ENCODE measurements at places on chromosomes 11 and 22.

- peak; percentile 71 for DNase-seq
These were observed 7.0 kb downstream of the FXYD2 start for GRCh38 chr11:117817368-117818040.

- peak; percentile 92 for DNase-seq
These were observed 60.9 kb downstream of the PDHX start for GRCh38 chr11:34977089-34977912.

DNA sequence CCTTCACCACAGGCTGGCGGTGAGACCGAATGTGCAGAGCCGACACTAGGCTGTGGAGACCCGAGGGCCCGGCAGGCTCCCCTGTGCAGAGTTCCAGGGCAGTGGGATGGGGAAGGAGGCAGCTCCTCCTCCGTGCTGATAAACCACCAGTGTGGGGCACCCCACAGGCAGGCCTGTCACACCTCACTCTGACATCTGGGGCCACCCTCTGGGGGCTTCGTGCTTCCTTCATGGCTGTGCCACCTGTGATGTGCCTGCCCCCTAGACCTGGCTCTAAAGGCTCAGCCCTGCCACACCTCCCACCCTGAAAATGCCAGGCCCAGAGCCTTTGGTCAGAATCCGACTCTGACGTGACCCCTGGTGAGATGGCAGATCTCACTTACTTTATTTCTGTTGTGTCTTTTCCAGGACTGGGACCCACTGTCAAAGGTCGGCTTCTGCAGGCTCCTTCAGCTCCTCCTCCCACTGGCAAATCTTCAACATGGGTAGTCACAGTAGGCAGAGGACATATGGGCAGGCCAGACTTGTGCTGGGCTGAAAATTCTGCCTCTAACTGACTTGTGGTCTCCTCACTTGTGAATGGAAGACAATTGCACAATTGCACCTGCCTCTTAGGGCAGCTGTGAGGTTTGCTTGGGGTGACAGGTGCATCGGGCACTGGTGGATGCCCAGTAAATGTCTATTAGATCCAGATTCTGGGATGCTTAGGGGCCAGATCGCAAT lies 46.2 kb upstream of the TSKU start:
- DNase-seq, result no peak

- DNase-seq, result peak; percentile 70
These were observed 39.6 kb downstream of the BCR start for GRCh38 chr22:23219822-23220484.

GRCh38 chr11:76776472-76776871 lies 6.7 kb upstream of the TSKU start:
- no peak for DNase-seq

- DNase-seq, result no peak
These were observed 53.4 kb downstream of the RTL6 start for GRCh38 chr22:44444341-44445306.

DNA sequence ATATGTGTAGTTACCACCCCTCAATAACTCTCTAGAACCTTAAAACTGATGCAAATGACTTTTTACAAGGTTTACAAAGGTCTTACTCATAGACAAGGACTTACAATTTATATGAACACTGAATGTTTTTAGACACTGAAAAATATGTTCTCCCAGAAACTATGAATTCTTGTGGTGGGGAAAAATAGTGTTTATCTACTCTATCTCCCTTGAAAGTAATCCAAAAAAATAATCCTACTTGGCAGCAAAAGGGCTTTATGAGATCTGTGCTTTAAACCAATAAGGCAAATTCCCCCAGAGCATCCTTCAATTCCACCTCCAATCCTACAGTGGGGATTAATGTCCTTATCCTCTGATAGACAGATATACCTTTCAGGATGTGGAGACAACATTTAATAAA lies 1984.1 kb upstream of the RAG2 start:
- peak; percentile 45 for DNase-seq

GRCh38 chr11:109704432-109704831 lies 282.4 kb downstream of the C11orf87 start:
- no peak for DNase-seq

DNA sequence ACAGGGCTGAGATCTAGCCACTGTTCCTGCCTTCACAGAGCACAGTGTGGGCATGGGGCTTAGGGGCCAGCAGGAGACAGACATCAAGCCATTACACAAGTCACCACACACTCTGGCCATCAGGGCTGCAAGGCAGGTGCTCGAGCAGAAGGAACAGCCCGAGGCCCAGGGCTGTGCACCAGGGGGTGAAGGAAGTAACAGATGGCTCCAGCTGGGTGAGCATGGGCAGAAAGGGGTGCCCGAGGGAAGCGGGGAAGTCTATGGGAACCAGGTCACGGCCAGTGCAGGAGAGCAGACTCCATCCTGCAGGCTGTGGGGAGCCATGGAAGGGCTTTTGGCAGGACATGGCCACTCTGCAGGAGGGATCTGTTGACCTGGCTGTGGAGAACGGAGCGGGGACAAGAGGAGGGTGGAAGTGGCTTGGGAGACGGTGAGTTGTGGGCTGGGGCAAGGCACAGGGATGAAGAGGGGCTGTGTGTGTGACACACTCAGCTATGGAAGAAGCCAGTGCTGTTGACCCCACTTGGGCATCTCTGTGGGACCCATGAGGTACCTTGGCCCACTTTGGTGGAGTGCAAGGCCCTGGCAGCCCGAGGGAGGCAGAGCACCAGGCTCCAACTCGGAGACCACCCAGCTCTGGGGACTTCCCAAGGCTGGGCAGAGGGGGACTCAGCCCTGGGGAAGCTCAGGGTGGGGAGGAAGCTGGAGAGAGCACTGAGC lies 3.6 kb downstream of the C11orf68 start:
- DNase-seq, result no peak

DNA sequence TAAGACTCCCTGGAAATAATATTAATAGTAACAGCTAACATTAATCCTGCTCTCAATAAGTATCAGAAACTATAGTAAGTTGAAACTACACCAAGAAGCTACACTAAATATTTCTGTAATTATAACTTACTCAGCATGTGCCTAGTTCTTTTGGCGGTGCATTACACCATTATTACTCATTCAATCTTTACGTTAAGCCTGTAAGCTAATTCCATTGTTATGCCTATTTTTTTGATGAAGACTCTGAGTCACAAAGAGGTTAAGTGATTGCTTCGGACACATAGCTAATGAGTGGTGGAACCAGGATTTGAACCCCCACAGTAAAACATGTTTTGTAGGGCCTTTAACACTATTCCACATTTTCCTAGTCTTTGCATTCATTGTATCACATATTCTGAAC lies 111.6 kb downstream of the RASSF10 start:
- peak; percentile 93 for DNase-seq

GRCh38 chr11:74312326-74312725 lies 886 bp upstream of the P4HA3 start:
- DNase-seq, result no peak

- no peak for DNase-seq
These were observed 67.5 kb downstream of the PACSIN2 start for GRCh38 chr22:42947211-42947990.

DNA sequence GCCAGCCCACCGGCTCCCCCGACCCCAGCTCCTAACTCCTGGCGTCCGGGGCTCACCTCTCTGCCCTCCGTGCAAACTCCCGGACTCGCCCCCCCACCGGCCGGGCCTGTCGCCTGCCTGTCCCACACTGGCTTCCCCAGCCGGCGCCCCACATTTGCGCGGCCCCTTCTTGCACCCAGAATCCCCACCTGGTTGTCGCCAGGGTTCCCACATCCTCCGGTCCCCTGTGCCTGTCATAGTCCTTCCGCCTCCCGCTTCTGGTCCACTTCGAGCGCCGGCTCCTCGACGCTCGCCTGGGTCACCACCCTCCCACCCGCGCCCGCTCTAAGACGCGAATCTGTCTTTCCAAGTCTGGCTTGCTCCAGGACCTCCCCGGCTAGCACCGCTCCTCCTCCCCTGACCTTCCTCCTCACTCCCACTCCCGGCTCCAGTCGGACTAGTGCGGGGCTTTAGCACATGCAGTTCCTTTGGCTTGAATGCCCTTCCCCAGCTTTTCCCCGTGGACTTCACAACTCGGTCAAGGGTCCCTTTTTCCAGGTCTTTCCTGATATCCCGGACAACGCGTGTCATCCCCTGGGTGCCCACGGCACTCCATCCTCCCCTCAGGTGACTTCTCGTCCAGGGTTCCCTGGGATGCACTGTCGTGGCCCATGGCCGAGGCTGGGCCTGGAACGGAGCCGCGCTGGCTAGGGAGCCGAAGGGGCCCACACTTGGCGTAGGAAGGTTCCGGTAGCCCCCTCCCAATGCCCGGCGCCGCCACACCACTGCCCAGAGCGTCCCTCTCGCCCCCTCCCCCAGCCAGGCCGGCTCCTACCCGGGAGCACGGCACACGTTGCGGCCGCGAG lies 635 bp downstream of the SCARF2 start:
- peak; percentile 28 for DNase-seq

DNA sequence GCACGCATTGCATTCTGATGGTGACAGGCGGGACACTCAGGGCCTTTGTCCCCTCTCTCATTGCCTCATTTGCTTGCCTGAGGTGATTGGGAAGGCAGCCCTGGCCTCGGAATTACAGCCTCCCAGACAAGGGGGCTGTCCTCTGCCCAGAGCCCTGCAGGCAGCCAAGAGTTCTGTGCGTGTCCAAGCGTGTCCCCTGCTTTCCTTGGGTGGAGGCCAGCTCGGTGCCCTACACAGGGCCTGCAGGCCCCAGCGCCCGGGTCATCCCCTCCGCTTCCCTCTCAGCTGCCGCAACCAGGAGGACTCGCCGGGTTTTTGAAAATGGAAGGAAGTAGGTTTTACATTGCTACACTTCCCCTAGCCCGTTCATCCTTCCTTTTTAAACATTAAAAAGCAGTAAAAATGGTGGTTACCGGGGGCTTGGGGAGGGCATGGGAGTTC lies 1.9 kb downstream of the GRAMD4 start:
- DNase-seq, result no peak

DNA sequence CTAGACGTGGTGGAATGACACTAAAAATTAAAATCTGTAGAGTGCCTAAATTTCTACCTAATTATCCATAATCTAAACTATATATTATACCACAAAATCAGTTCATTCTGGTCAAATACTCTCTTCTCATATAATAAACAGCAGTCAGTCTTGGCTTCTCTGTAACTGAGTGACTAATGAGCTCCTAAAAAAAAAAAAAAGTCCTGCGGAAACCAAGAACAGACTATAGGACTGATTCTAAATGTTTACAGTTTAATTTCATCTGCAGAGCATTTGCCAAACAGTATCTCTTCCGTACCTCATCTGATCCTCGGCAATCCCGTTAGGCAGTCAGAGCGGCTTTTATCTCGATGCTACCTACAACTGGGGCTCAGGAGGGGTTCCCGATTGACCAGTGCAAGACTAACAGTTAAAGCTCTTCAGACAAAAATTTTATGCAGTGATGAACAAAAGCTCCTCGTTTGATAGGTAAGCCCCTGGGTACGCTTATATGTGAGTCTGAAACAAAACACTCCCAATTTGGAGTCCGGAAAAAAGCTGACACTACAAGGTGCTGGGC lies 686 bp downstream of the KIF18A start:
- DNase-seq, result peak; percentile 36

- DNase-seq, result peak; percentile 30
These were observed 2.6 kb upstream of the NPTXR start for GRCh38 chr22:38846412-38846811.

GRCh38 chr22:31247726-31248125 lies 35.6 kb downstream of the LIMK2 start:
- no peak for DNase-seq

DNA sequence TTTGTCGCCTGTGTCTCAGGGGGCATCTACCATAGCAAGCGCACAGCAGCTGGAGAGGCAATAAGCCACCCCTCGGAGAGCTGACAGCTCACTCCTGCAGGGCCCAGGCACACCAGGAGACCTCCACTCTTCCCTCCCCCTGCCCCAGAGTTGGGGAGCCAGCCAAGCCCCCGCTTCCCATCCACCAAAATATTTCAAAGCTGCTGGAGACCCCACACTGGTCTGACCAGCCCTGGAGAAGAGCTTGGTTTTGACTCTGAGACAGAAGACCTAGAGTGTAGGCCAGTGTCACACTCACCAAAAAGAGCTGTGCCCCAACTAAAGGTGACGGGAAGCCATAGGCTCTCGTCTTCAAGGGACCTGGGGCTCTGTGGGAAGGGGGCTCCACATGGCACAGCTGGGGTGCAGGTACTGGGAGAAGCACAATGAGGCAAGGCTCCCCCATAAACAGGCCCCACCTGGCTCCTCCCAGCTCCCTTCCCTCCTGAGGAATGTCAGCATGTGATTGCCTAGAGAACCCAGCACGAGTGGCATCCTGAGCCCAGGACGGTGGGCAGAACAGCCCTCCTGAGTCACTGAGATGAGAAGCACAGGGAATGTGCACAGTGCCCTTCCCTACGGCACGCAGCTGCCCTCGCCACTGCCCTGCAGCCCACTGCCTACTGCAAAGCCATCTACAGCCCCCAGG lies 5.8 kb upstream of the GNAZ start:
- no peak for DNase-seq

All from fibroblast of skin of right biceps (primary cell).